ENCODE measurements at places on chromosomes 12 and 14. TPM values are rescaled to one million over a fixed set of nuclear protein-coding genes. Genes with fewer than 3 reads are reported as not detected.

The SYNDIG1L gene
- 0.30 TPM for total RNA-seq

- no peak for DNase-seq
Observed at GRCh38 chr14:76101391-76102379, 50.0 kb upstream of the GPATCH2L start.

DNA sequence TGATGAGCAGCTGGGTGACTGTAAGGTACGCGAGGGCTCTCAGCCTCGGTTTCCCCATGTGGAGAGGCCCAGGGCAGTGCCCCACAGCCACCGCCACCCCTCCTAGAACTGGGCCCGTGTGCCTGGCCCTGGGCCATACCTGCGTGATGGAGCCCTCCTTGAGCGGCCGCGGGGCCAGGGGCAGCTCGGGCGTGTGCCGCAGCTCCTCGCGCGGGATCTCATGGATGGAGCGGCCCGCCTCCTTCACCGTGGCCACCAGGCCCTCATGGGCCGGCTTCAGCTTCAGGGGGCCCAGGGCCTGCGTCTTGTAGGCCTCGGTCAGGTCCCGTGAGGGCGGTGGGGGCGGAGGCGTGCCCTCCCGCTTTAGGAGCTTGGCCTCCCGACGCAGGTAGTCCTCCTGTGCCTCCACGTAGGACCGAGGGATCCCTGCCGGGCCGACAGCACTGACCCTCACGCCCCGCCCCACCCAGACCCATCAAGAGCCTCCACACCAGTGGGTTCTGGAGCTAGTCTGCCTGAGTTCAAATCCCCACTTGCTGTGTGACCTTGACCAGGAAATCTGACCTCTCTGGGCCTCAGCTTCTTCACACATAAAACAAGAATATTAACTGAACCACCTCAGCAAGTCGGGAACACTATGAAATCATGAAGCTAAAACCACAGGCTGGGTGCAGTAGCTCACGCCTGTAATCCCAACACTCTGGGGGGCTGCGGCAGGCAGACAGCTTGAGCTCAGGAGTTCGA, 51.7 kb downstream of the RFLNA start:
- no peak for DNase-seq

The OR6C1 gene
- not detected for total RNA-seq

DNA sequence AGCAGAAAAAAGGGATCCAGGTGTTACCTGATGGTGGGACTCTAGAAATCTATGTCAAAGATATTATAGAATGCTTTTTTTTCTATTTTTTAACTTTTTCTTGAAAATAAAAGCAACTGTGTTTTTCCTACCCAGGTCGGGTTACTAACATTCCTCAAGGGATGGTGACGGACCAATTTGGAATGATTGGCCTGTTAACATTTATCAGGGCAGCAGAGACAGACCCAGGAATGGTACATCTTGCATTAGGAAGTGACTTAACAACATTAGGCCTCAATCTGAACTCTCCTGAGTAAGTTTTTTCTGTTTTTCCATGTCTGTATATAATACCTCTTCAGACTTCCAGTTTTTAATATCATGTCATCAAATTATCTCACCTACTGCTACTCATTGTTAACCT, 27.6 kb upstream of the KCNMB4 start:
- DNase-seq: no peak

DNA sequence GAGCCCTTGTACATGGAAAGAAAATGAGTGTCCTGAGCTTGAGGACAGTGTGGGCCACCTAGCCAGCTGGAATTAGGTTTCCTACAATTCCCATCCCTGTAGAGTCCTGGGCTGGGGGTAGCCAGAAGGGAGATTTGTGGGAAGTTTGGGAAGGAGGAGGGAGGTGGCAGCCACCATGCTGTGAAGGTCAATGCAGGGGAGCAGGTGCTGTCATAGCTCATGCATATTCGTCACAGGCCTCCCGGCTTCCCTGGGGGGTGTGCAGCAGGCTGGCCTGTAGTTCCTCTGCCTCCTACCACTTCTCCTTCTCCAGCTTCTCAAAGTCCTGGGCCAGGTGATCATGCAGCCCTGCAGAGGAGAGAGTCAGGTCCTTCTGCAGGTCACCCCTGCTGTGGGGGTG, 121.3 kb downstream of the TBX3 start:
- DNase-seq: no peak

- no peak for DNase-seq
Observed at GRCh38 chr12:1800401-1801302, 19.7 kb upstream of the LRTM2 start.

The GRIP1 gene
- total RNA-seq: 74.8 TPM

The OR4E2 gene
- total RNA-seq: not detected

DNA sequence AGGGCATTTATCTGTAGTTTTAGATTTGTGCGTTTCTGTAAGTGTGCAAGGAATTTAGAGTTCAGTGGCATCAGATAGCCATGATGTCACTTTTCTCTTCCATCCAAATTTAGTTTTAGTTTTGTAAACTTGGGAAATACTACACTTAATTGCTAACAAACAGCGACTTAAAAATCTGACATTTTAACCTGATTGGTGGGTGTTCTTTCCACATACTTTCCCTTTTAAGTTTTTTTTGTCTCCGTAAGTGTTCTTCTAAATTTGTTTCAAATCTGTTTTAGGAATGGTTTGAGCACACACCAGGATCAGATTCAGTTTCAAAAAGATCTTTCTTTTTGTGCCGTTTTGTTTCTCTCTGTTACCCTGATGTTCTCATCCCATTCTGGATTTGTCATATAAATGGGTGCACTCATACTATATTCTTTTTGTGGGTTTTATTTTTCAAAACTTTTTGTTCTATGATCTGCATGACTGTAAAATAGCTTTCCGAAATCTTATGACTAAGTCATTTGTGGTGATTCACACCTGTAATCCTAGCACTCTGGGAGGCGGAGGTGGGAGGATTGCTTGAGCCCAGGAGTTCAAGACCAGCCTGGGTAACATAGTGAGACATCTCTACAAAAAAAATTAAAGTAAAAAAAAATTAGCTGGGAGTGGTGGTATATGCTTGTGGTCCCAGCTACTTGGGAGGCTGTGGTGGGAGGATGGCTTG, 58.9 kb downstream of the FBXO34 start:
- no peak for DNase-seq

GRCh38 chr14:96162741-96163140, 41.9 kb upstream of the BDKRB2 start:
- DNase-seq: no peak

DNA sequence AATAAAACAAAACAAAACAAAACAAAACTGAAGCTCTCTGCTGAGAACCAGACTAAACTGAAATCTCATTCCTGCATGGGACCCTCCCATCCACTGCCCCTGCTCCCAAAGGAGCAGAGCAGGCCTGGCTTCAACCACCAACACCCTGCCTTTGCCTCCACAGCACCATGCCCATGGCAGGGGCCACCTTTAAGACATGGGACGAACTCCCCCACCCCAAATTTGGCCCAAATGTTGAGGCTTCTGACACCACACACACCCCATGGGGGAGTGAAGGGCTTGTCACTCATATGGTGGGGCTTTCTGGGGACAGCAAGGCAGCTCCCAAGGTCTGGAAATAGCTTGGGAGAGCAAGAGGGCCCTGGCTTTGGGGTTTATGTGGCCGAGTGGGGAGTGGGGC, 177.2 kb downstream of the KIF26A start:
- no peak for DNase-seq

DNA sequence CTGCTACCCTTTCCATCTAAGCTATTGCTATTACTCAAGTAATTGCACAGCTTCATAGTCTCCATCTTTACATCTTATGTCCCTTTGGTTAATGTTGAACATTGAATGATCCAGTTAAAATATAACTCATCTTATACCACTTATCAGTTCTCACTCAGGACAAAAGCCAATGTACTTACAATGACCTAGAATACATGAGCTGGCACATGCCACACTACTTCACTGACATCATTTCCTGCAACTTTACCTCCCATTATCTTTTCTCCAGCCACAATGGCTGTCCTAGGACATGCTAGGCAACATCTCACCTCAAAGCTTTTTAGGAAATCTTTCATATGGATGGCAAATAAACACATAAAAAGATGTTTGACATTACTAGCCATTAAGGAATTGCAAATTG, 309.2 kb downstream of the FOXG1 start:
- no peak for DNase-seq

DNA sequence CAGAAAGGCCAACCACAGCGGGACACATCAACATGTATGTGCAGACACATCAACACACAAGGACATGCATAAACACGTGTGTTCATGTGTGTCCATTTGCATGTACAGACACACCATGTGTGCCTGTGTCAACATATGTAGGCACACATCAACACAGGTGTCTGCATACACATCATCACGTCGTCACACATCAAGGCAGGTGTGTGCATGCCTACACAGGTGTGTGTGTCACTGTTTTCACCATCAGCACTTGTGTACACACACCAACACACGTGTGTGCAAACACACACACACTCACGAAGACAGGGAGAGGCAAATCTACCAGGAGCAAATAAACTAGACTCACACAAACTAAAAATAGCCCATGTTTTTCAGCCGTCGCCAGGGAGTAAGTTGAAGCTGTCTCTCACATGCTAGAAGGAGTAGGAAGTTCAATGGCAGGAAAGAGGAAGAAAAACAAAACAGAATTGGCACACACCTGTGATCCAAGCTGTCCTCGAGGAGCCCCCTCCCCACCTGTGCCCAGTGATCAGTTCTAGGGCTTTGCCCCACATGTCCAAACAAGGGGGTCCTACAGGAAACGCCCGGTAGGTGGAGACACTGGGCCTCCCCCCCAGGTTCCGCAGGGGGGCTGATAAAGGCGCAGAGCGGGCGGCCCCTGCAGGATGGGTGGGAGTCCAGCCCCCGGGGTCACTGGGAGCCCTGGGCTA, 7.4 kb downstream of the SCARB1 start:
- DNase-seq: no peak

The C12orf54 gene
- total RNA-seq: not detected

The RNASE7 gene
- not detected for total RNA-seq

The TEX22 gene
- total RNA-seq: not detected

- DNase-seq: peak; percentile 35
Observed at GRCh38 chr12:52870361-52871290, 21.8 kb upstream of the KRT78 start.

DNA sequence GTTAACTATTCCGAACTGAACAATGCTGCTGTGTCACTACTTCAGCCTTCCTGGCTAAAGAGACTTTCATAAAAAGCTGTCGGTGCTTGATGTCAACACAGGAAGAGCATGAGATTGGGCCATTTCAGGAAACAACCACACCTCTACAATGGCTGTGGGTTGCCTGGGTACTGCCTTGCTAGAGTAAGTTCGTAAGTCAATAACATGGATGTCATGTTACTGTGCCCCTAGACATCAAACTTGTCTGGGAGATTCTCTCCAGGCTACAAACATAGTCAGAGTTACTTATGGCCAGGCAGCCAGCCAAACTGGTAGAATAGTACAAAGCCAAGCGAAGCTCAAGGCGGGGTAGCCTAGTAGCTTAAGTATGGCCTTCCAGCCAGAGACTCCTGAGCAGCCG, 23.1 kb downstream of the MAX start:
- DNase-seq: no peak

The WIF1 gene
- not detected for total RNA-seq

GRCh38 chr14:69055125-69055524, 76.0 kb upstream of the ACTN1 start:
- no peak for DNase-seq

DNA sequence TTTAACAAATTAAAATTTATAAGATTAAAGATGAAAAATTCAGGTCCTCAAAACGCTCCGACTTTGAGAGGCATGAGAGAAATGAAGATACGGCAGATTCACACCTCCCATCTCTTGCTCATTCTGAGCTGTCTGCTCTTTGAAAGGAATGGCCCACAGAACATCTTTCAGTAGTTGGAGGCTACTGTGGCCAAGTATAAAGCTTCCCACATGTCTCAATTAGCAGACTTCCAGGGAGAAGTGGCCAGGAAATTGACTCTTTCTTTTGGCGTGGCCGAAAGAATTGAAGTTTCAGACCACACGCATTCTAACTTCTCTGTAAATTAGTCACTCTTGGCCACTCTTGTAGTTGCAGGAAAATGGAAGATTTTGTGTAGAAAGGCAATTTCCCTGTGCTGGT, 129.2 kb downstream of the DIP2B start:
- DNase-seq: no peak

DNA sequence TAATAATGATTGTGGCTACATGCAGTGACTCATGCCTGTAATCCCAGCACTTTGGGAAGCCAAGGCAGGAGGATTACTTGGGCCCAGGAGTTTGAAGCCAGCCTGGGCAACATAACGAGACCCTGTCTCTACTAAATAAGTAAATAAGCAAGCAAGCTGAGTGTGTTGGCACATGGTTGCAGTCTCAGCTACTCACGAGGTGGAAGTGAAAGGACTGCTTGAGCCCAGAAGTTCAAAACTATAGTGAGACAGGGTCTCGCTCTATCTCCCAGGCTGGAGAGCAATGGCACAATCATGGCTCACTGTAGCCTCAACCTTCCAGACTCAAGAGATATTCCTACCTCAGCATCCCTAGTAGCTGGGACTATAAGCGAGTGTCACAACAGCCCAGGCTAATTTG, 64.7 kb downstream of the RPS6KA5 start:
- no peak for DNase-seq

- no peak for DNase-seq
Observed at GRCh38 chr12:94879542-94879941, 124.0 kb downstream of the NDUFA12 start.

DNA sequence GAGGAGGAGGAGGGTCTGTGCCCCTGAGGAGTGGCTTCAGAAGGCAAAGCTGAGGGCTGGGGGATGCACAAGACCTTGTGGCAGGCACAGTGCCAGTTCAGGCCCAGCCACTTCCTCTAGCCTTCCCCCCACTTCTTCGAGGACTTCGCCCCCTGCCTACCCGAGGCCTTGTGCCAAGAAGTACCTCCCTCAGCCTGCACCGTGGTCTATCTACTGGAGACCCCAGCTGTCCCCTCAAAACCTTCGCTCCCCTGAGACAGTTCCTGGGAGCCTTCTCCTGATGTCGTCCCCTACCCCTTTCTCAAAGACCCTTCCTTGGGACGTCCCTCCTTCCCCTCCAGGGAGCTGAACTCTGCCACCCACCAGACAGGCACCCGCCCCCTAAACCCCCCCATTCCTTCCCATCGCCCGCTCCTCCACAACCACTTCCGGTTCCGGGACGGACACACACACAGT, 604 bp downstream of the ZNF384 start:
- no peak for DNase-seq

The SCARB1 gene
- total RNA-seq: 7.4 TPM

The POTEG gene
- not detected for total RNA-seq

GRCh38 chr14:60590991-60591414, 58.3 kb downstream of the SIX1 start:
- no peak for DNase-seq

- DNase-seq: no peak
Observed at GRCh38 chr12:124884587-124885438, 21.1 kb upstream of the SCARB1 start.

The PLD4 gene
- not detected for total RNA-seq

GRCh38 chr12:49274396-49275069, 9.7 kb downstream of the TUBA1C start:
- no peak for DNase-seq

- DNase-seq: peak; percentile 30
Observed at GRCh38 chr14:25007832-25008231, 42.1 kb downstream of the STXBP6 start.

GRCh38 chr12:105861227-105861626, 277.5 kb downstream of the NUAK1 start:
- DNase-seq: no peak
